Stimulated activated CD4-positive, alpha-beta T cell treated with anti-CD3 and anti-CD28 coated beads, Interleukin-1b, Interleukin-23, amount 100 ng/mL, for 1 hour (primary cell): ENCODE measurements at places on chromosomes 16 and 17.

DNA sequence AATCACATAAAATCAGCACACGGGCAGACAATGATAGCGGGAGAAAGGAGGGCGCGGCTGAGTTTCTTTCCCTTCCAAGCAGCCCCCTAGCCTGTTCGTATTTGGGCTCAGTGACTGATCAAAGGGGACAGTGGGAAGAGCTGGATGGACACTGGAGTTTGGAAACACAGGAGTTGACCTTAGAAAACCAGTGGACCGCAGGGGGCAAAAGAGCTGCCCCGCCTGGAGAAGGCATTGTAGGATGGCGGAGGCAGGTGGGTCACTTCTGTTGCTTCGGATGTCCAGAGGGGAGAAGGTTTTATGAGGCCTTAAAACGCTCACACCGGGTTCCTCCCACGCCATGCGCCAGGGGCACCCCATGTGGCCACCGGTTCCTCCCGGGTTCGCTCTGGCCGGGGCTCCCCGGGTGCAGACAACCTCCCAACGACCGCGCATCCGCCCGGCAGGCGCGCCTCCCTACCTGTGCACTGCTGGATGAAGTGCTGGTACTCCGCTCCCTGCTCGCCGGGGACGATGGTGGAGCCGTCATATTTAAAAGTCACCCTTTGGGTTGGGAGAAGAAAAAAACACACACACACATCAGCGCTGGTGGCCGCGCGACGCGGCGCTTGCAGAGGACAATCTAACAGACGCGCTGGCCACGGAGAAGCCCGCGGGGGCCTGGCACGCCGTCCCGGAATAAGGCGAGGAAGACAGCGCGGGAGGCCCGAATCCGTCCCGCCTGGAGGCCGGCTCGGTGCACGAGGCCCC lies 662 bp downstream of the COTL1 start:
- DNase-seq, result no peak

- DNase-seq, result no peak
These were observed 98.2 kb downstream of the USP32 start for GRCh38 chr17:60293580-60294335.

DNA sequence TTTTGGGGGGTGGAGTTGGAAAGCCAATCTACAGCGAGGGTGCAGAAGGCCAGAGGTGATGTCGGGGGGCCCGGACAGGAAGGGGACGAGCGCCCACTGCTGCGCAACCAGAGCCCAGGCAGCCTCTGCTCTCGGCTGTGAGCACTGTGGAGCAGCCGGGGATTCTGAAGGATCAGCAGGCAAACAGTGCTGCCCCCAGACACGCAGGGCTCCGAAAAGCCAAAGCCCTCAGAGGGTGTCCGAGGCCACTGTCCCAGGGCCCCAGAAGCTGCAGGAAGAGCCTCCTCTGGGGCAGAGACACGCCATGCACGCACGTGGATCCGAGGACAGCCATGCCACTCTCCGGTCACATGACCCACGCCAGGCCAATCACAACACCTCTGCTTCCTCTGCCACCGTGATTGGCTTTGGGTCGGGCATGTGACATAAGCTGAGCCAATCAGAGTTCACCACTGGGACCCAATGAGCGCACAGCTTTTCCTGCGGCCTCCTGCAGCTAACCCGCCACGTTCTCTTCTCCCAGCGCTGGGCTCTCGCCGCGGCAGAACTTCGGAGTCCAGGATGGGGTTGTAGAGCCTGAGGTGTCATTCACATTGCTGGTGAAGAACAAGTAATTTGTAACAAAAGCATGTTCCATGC lies 40.7 kb downstream of the ACTG1 start:
- no peak for DNase-seq

- DNase-seq, result no peak
These were observed 344.3 kb downstream of the WWOX start for GRCh38 chr16:78443542-78444364.

DNA sequence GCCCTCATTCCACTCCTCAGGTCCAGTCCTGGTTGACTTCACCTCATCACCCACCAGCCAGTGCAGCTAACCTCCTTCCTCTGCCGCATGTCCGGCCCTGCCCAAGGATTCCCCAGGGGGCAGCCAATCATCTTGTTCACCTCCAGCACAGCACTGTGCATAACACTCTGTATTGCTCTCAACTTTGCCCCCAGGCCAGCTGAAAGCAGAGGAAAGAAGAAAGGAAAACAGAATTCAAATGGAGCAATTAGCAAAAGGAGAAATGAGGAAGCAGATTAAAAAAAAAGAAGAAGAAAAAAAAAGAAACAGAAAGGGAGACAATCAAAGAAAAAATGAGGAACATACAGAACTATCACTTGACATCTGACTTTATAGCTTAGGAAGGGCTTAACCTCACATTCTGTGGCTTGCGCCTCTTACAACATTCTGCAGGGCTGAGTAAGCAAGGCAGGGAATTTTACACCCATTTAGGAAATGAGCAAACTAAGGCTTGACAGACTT lies 26.1 kb downstream of the GAS7 start:
- DNase-seq, result no peak

- DNase-seq, result no peak
These were observed 54.8 kb downstream of the GRB2 start for GRCh38 chr17:75350706-75351105.

GRCh38 chr17:45287526-45288500 lies 25.9 kb upstream of the SPATA32 start:
- no peak for DNase-seq

- peak; percentile 70 for DNase-seq
These were observed 1.4 kb downstream of the NOTUM start for GRCh38 chr17:81959362-81960129.

GRCh38 chr17:40443196-40443987 lies at the start of gene IGFBP4:
TSS of gene IGFBP4 (plus strand) at chr17:40443450. CDS start at chr17:40443736, 286 bp downstream.
- DNase-seq, result peak; percentile 39

DNA sequence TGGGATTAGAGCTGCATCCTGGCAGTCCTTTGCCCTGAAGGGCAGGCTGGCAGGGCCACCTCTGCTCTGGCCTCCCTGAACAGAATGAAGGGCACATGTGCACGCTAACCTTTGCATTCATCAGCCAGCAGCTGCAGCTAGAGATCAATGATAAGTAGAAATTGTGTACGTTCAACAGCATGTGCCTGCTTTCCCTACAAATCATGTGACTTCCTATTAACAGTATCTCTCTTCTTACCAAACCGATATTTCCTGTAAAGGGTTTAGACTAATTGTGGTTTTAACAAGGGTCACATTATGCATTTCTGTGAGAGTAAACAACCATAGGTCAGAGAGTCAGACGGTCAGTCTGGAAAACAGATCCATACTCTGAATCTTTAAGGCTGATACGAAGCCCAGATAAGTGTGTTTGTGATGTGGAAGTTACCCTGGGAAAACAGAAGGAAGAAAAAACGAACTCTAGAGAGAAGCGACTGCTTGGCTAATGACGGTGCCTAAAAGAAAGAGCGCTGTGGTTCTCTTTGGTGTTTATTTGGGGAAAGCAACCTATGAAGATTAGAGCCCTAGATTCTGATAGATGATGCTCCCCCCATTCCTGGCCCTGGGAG lies 219.4 kb downstream of the MAF start:
- no peak for DNase-seq

GRCh38 chr16:86529160-86529559 lies 18.8 kb downstream of the FOXF1 start:
- no peak for DNase-seq

DNA sequence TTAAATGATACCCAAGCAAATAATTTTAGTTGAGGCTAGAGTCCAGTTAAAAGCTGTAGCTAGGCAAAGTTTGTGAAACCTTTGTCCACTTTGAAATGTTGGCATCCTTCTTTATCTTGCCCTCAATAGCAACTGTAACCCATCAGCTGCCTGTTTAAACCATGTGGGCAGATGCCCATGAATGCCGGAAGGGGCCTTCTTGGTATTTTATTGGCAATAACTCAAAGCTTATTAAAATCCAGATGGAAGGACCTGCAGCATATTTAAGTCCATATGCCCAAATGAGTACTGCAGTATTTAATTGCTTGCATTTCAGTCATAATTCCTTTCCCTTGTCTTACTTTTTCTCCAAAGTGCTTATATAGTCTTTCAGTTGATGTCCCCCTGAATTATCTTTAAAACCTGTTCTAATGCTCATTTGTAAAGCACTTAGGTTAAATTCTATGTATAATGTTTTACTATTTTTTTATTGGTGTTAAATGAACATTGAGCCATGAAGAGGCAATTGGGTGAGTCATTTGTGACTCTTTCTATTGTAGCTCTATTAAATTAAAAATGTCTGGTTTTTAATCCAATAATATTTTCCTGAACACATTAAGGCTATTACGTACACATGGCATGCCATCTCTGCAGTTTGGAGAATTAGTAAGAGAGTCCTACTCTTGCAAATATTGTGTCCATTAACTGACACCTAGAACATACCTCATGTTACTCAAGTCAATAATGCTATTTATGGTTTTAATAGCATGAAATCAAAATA lies 225.3 kb downstream of the KCNJ2 start:
- no peak for DNase-seq

DNA sequence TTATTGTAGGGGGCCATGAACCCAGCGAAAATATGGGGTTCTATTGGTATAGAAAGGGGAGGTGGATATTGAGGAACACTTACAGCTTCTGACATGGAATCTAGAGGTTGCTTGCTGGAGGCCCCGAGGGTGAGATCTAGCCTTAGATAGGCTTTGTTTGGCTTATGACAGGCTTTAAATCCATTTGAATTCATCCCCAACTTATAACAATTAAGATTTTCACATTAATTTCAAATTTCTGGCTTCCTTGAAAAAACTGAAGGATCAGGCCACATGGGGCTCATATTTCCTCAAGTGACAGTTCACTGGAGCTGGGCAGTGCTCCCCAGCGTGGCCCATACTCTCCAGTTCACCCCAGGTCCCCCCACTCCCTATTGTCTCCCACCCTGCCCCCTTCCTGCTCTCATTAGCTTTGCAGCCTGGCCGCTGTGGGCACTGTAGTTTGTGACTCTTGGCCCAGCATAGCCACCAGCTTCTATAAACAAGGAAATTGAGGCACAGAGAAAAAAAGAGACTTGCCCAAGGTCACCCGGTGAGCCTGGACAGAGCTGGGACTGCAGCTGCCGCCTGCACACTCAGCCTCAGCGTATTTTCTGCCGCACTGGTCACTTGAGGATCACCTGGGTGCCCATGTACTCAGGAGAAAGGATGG lies 19.8 kb upstream of the ADGRG1 start:
- no peak for DNase-seq

GRCh38 chr16:88375996-88376834 lies 6.5 kb upstream of the ZNF469 start:
- DNase-seq, result no peak

GRCh38 chr17:50060951-50061712 lies 5.2 kb downstream of the ITGA3 start:
- no peak for DNase-seq

- DNase-seq, result no peak
These were observed at the start of gene RILP for GRCh38 chr17:1649844-1650501. TSS of gene RILP (minus strand) at chr17:1649866. CDS start at chr17:1649804, 62 bp downstream.

DNA sequence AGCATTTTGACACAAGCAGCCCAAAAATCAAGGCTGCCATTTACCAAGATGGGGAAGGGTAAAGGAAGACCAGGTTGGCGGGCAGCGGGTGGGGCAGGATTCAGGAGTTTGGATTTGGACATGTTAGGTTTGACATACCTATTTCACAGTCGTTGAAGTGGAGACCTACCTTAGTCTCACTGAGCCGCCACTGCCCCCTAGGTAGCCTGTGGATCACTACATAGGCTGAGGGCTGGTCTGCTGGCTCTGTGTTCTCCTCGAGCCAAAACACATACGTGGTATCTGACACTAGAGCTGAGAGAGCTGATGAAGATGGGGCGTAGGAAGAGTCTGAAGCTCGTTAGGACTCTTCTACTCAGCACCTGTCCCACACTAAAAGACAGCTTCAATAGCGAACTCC lies 115.1 kb downstream of the HIC1 start:
- no peak for DNase-seq

- no peak for DNase-seq
These were observed 84.7 kb downstream of the IRX5 start for GRCh38 chr16:55015181-55015913.

GRCh38 chr16:13379266-13379665 lies 477.9 kb downstream of the SHISA9 start:
- DNase-seq, result no peak

GRCh38 chr17:9529033-9529700 lies 46.5 kb downstream of the STX8 start:
- DNase-seq, result no peak

GRCh38 chr17:58289869-58290268 lies 9.1 kb upstream of the MPO start:
- no peak for DNase-seq
